ENCODE measurements at places on chromosomes 12 and 14. TPM values are rescaled to one million over a fixed set of nuclear protein-coding genes. Genes with fewer than 3 reads are reported as not detected.
A peak's percentile ranks its signal among the peaks of the same experiment; 100 is the strongest.

DNA sequence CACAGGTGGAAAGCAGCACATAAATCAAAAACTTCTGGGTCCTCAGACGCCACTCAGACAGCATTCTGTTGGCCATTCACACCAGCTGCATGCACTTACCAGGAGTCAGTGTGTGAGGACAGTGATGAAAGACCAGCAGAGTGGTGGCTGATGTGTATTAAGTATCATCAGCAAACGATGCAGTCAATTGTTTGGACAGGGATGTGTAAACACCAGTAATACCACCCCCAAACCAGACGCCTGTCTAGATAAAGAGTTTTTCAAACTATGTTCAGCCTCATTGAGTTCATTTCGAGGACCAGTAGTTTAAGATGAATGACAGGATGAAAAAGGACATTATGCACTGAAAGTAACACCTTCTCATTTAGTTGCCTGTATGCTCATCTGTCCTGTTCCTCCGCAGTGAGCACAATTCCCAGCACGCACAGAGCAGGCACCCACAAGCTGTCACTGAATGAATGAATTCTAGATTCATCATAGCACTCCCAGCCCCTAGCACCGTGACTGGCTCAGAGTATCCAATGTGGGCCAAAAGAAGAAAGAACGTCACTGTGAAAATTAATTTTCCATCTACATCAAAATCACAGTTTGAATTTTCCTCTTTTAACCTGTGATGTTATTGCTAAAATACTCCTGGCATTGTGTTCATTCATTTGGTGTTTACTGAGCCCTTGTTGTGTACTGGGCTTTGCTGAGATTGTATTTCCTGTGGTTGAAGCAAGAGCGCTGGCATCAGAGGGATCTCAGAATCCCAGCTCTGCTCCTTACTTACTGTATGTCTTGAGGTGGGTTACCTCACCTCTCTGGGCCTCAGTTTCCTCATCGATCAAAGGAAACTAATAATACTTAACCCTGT lies 124.8 kb upstream of the NOS1 start:
- no peak for DNase-seq

DNA sequence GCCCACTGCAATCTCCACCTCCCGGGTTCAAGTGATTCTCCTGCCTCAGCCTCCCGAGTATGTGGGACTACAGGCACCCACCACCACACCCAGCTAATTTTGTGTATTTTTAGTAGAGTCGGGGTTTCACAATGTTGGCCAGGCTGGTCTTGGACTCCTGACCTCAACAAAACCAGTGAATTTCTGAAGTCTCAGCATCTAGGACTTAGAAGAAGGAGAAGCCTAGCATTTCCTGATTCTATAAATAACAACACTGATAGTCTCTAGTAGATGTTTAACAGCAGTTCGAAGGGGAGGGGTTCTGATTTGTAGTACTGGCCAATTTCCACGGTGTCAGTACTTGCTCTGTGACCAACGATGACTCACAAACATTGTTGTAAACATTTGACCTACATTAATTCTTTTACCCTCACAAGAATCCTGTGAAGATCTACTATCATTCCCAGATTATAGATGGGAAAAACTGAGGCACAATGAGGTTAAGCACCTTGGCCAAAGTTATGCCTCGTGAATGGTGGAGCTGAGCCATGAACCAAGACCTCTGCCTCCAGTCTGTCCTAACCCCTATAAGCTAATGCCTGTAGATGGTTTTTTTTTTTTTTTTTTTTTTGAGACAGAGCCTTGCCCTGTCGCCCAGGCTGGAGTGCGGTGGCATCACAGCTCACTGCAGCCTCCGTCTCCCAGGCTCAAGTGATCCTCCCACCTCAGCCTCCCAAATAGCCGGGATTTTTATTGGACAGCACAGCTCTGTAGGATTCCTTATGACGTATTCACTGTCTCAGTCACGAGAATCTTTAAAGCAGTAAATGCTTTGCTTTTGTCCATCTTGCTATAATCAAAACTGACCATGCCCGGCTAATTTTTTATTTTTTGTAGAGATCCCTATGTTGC lies 5.2 kb downstream of the P2RX4 start:
- peak; percentile 77 for DNase-seq

- no peak for DNase-seq
These were observed 5.9 kb downstream of the ZBTB42 start for GRCh38 chr14:104806625-104807465.

DNA sequence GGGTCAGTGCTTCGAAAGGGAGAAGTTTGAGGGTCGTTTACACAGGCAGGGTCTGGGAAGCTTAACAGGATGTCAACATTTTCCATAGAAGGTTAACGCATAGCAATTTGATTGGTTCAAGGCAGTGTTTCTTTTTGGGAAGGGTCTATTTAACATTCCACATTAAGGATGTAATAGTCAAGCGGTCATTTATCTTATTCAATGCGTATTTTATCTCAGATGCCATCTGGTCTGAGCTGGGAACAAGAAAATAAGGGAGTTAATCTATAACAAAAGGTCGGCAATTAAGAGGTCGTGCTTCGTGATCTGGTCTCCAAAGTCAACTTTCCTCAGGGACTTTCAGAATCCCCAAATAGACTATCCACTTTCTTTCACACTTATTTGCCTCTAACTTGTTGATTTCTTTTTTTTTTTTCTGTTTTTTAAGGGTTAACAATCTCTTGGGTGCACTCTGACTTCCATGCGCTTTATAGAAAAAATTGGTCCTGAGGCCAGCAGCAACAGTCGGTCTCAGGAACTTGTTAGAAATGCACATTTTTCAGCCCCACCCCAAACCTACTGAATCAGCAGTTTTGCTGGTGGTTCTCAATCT lies 550 bp upstream of the RESF1 start:
- DNase-seq, result no peak

The NGB gene
- total RNA-seq, result not detected

DNA sequence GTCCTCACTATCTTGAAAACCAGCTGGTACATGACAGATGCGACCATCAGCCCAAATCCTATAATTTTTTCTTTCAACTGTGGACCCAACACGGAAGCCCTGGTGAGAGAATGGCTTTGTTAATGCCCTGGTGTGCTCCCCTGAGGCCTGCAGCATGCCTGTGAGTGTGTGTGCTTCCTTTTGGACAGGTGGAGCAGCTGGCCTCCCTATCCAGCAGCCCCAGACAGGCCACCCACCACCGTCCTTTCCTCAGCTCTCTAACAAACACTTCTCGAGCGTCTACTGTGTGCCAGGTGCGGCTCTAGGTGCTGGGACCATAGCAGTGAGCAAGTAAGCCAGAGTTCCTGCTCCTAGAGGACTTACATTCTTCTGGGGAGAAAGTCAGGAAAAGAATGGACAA lies 78.9 kb upstream of the GZMB start:
- DNase-seq, result no peak

- DNase-seq, result peak; percentile 39
These were observed 63.2 kb downstream of the NAV3 start for GRCh38 chr12:77893918-77894317.

GRCh38 chr12:123963821-123964220 lies 8.8 kb downstream of the CCDC92 start:
- no peak for DNase-seq

DNA sequence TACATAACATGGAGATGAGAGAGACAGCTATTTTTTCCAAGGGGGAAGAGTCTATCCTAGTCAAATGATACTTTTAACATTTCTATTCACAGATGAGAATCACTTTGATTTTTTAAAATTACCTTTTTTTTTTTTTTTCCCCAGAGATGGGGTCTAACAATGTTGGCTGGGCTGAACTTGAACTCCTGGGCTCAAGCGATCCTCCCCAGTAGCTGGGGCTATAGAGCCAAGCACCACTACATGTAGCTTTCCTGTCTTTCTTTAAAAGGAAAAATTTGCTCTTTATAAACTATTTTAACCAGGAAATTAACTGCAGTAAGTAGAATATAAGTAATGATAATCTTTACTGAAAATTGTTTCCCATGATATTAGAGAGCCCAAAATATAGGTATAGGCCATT lies 3.3 kb downstream of the PRICKLE1 start:
- no peak for DNase-seq

DNA sequence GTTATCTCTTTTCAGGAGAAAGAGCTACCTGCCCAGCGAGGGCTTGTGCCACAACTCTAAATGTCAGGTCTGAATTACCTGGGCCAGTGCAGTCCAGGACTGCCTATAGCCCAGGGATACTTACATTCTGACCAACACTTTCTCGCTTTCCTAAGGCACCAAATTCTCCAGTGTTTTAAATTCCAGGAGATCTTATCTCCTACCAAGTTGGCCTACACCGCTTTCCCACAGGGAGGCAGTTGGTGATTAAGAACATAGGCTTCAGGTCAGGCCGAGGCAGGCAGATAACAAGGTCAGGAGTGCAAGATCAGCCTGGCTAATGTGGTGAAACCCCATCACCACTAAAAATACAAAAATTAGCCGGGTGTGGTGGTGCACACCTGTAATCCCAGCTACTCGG lies 41.1 kb downstream of the RPS29 start:
- DNase-seq, result no peak

- peak; percentile 15 for DNase-seq
These were observed 96.2 kb downstream of the CIT start for GRCh38 chr12:119780786-119781434.

The KRT73 gene
- not detected for total RNA-seq

The NRIP2 gene
- not detected for total RNA-seq
